Aorta (tissue), 5 donors: ENCODE measurements at places on chromosomes 4 and X.

GRCh38 chrX:47098338-47099094 lies 20.3 kb downstream of the RGN start:
- no peak overlapping the region for H3K4me3 ChIP-seq
- DNase-seq: no peak
- no peaks in the 10 kb centered on the region for H3K4me1 ChIP-seq
- no peak overlapping the region for H3K27ac ChIP-seq
- H3K27me3 ChIP-seq: no peaks in the 10 kb centered on the region

- H3K27me3 ChIP-seq: no peaks in the 10 kb centered on the region
- H3K4me1 ChIP-seq: no peaks in the 10 kb centered on the region
- no peak for DNase-seq
- H3K36me3 ChIP-seq: no peaks in the 10 kb centered on the region
- no peak overlapping the region for H3K4me3 ChIP-seq
These were observed 98.3 kb downstream of the ARHGAP24 start for GRCh38 chr4:85573270-85573669.

DNA sequence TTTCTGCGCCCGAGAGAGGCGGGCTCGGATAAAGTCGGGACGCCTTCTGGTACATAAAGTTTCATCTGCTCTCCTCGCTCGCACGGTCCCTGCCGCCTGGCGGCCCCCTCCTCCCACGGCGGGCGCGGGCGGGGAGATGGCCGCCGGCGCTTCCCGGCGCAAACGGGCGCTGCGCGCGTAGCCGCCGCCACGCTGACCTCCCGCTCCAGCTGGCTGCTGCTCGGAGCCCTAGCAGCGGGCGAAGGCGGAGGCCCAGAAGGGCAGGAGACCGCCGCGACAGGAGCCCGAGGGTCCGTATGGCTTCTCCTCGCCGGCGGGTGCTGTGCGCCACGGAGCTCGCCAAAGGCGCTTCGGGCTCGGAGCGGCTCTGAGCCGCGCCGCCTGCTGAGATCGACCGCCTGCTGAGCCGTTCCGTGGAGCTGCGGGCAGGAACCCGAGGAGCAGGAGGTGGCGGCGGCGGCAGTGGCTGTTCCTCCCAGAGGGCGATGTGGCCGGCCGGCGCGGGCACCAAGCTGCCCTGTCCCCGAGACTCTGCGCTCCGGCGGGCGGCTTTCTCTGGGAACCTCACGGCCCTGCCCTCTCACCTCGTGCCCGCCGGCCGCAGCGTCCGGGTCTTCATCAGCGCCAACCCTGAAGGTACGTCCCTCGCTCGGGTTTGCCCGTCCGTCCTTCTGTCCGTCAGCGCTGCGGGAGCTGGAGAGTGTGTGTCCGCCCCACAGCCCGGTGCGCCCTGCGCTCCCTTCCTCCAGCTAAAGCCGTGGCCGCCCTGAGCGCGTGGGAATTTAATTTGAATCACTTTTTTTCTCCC lies at the start of gene NWD2:
TSS of gene NWD2 (plus strand) at position 161 of the 808 bp plus-strand sequence. CDS start at position 486, 325 bp downstream.
- no peak within 1 kb of the TSS for H3K27ac ChIP-seq
- H3K36me3 ChIP-seq: no peaks in the 10 kb centered on the region
- no peaks in the 10 kb centered on the region for H3K27me3 ChIP-seq
- H3K4me1 ChIP-seq: no peaks in the 10 kb centered on the region

- no peaks in the 10 kb centered on the region for H3K27me3 ChIP-seq
- no peak overlapping the region for H3K4me3 ChIP-seq
- H3K27ac ChIP-seq: no peak overlapping the region
- no peak for DNase-seq
These were observed 27.3 kb upstream of the RAPGEF2 start for GRCh38 chr4:159075531-159075932.

GRCh38 chr4:113810906-113811305 lies 49.4 kb upstream of the CAMK2D start:
- H3K27me3 ChIP-seq: no peaks in the 10 kb centered on the region
- DNase-seq: no peak
- no peak overlapping the region for H3K4me3 ChIP-seq
- H3K4me1 ChIP-seq: no peaks in the 10 kb centered on the region

GRCh38 chrX:100804780-100805179 lies 15.4 kb upstream of the CSTF2 start:
- no peaks in the 10 kb centered on the region for H3K36me3 ChIP-seq
- H3K4me1 ChIP-seq: no peaks in the 10 kb centered on the region
- no peak overlapping the region for H3K27ac ChIP-seq
- no peaks in the 10 kb centered on the region for H3K27me3 ChIP-seq

DNA sequence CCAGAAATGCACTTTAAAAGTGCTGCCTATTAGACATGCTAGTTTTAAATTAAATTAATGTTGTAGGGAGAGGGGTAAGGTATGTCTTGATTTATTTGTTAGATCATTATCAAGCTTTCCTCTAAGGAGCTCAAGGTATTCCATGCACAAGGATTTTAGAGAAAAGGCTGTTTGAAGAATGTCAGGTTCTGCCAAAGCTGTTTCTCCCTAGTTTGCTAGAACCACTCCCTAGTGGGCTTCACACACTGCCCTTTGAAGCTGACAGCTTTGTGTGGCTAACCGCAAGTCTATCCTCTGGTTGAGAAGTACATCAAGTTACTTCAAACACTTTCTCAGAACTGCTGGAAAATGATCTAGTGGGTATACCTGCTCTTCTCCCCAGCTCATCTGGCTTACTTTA lies 32.3 kb downstream of the RASL11B start:
- no peak overlapping the region for H3K4me3 ChIP-seq
- no peak for DNase-seq
- no peaks in the 10 kb centered on the region for H3K27me3 ChIP-seq

GRCh38 chr4:111360906-111361305 lies 738.0 kb upstream of the PITX2 start:
- no peaks in the 10 kb centered on the region for H3K36me3 ChIP-seq
- no peaks in the 10 kb centered on the region for H3K27me3 ChIP-seq
- H3K4me3 ChIP-seq: no peak overlapping the region
- no peaks in the 10 kb centered on the region for H3K4me1 ChIP-seq
- H3K27ac ChIP-seq: no peak overlapping the region

GRCh38 chr4:80017125-80017854 lies 55.7 kb downstream of the ANTXR2 start:
- no peak overlapping the region for H3K4me3 ChIP-seq
- H3K27me3 ChIP-seq: no peaks in the 10 kb centered on the region
- no peaks in the 10 kb centered on the region for H3K4me1 ChIP-seq
- peaks cover 2% of the 10 kb centered on the region for H3K36me3 ChIP-seq

DNA sequence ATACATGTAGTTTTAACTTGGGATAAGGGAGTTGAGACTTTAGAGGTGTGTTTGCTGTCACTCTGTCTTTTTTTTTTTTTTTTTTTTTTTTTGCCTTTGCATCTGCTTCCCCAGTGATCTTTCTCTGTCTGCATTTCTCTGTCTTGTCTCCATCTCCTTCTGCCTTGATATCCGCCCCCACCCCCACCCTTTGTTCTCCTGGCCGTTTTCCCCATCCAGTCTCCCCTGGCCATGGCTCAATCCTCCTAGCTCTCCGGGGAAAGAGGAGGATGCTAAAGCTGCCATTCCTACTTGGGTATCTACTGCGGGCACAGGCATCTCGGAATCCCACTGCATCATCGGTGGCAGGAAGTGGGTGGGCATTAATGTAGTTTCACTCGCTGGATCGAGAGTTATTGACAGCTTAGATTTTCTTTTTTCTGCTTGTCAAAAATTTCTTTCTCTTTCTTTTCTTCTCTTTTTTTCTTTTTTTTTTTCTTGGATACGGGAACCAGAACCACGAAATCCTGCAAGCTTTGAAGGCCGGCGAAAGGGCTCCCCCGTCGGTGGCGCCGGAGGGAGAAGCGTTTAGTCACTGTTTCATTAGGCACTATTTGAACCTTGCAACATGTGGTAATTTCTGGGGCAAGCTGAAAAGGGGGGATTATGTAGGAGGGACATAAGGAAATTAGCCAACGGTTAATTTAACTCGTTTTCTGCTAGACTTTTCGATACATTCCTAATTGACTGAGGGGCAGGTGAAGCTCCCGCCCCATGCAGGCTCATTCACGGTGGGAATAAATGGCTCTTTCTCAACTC lies 8.2 kb downstream of the GSX2 start:
- no peaks in the 10 kb centered on the region for H3K27me3 ChIP-seq
- H3K27ac ChIP-seq: no peak overlapping the region
- H3K4me3 ChIP-seq: no peak overlapping the region
- H3K36me3 ChIP-seq: no peaks in the 10 kb centered on the region
- DNase-seq: no peak

- DNase-seq: no peak
- no peaks in the 10 kb centered on the region for H3K4me1 ChIP-seq
These were observed 16.5 kb upstream of the KLHL34 start for GRCh38 chrX:21674430-21675186.

DNA sequence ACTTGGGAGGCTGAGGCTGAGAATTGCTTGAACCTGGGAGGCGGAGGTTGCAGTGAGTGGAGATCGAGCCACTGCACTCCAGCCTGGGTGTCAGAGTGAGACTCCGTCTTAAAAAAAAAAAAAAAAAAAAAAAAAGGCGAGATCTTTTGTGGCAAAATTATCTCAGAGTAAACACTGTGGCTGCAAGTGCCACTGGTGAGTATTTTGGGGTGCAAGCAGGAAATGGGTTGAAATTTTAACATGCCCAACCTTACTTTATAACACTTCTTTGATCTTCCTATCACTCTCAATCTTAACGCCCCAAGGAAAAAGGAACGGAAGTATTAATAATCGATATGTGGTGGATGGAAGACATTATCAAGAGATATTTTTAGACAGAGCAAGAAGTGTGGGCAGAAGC lies 32.1 kb downstream of the SLC34A2 start:
- H3K4me1 ChIP-seq: no peaks in the 10 kb centered on the region
- no peak overlapping the region for H3K27ac ChIP-seq
- no peaks in the 10 kb centered on the region for H3K27me3 ChIP-seq
- H3K36me3 ChIP-seq: no peaks in the 10 kb centered on the region

DNA sequence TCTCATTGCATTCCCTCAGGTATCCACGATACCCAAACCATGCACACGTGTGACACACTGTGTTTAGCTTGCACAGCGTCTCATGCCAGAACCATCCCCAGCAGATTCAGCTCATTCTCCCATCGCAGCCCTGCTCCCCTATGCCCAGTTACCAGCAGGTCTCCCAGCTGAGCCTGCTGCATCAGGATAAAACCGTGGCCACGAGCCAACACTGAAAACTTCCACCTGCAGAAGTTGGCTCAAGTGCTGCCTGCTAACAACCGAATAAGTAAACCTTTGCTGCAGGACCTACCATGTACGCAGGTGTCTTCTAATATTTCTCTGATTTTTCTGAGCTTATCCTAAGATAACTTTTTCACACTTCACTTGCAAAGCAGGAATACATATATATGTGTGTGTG lies 120.4 kb upstream of the STS start:
- H3K4me1 ChIP-seq: no peaks in the 10 kb centered on the region
- no peak overlapping the region for H3K4me3 ChIP-seq
- H3K36me3 ChIP-seq: no peaks in the 10 kb centered on the region
- H3K27ac ChIP-seq: no peak overlapping the region
- no peak for DNase-seq

GRCh38 chrX:129719268-129719667 lies 19.5 kb upstream of the XPNPEP2 start:
- H3K27me3 ChIP-seq: no peaks in the 10 kb centered on the region
- DNase-seq: no peak
- H3K27ac ChIP-seq: no peak overlapping the region
- H3K36me3 ChIP-seq: no peaks in the 10 kb centered on the region
